Cerebellum (tissue), 4 donors: ENCODE measurements at places on chromosomes 13 and 19.
A peak's percentile ranks its signal among the peaks of the same experiment; 100 is the strongest.

DNA sequence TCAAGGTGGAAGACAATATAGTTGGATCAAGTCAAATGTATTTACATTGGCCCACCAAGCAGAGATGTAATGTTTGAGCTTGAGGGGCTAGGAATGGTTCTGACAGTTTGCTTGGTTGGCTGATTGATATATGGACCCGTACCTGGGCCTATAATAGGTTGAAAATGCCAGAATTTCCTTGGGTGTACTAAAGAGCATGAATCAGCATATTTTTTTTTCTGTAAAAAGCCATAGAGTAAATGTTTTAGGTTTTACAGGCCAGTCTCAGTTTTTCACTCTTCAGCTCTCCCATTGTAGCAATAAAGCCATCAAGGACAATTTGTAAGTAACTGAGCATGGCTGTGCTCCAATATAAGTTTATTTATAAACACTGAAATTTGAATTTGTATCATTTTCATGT is 26.9 kb downstream of the FXYD5 start:
- DNase-seq = no peak

- no peak for DNase-seq
These were observed 114.0 kb upstream of the KL start for GRCh38 chr13:32902029-32902780.

- no peak for DNase-seq
These were observed 5.0 kb upstream of the EML2 start for GRCh38 chr19:45643927-45644771.

DNA sequence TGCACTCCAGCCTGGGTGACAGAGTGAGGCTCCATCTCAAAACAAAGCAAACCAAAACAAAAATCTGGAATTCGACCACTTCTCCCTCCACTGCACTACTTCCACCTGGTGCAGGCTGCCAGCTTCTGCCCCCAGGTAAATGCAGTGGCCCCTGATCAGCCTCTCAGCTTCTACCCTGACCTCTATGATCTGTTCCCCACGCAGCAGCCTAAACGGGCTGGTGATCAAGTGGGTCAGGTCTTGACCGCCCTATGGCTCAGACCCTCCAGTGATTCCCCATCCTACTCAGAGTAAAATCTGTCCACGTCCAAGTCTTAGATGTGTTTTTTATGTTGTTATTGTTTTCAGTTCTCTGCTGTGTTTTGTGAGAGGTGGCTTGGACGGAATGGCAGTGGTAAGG is 163.9 kb downstream of the KCTD15 start:
- DNase-seq = no peak

- no peak for DNase-seq
These were observed 71.7 kb upstream of the CSNK1A1L start for GRCh38 chr13:37177125-37177524.

- peak; percentile 68 for DNase-seq
These were observed 16.4 kb downstream of the SULT2B1 start for GRCh38 chr19:48568345-48568886.

GRCh38 chr19:10473192-10473591 is 30.0 kb downstream of the KEAP1 start:
- no peak for DNase-seq

- no peak for DNase-seq
These were observed 109.8 kb downstream of the KL start for GRCh38 chr13:33125821-33126570.

- no peak for DNase-seq
These were observed 750 bp upstream of the GPR108 start for GRCh38 chr19:6737873-6738786.

- no peak for DNase-seq
These were observed 3.4 kb upstream of the POMP start for GRCh38 chr13:28655561-28655960.

DNA sequence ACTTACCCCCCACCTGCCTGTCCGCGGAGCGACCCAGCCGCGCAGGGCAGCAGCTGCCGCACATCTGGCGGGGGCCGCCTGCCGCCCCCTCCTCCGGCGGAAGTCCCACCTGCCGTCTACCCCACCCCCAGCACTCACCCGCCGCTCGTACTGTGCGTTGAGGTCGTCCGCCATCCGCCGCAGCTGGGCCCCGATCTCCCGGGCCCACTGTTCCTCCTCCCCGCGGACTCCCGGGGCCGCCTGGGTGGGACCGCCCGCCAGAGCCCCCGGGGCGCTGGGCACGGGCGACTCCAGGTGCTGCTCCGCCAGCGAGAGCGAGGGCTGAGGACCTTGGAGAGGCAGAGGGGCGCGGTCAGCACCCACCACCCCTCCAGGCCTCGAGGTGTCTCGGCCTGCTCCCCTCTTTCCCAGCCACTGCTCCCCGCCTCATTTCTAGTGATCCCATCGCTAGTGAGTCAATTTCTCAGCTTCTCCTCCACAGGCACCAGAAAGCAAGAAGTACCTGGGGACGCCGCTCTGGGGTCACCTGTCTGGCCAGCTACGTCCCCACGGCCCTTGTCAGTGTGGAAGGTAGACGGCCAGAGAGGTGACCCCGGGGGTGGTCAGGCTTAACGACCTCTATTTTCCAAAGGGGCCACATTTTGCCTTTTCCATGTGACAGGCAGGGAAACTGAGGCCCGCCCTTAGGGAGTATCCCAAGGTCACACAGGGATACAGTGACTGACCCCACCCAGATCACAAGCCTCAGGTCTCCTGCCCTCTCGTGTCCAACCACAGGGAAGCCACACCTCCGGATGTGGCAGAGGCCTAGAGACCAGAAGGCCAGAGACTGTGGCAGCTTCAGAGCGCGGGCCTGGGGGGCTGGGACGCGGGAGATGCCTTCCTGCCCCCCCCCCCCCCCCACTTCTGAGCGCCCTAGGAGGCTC is 4.3 kb downstream of the BBC3 start:
- peak; percentile 52 for DNase-seq

GRCh38 chr13:86684402-86684801 is 885.2 kb upstream of the SLITRK6 start:
- DNase-seq = no peak

DNA sequence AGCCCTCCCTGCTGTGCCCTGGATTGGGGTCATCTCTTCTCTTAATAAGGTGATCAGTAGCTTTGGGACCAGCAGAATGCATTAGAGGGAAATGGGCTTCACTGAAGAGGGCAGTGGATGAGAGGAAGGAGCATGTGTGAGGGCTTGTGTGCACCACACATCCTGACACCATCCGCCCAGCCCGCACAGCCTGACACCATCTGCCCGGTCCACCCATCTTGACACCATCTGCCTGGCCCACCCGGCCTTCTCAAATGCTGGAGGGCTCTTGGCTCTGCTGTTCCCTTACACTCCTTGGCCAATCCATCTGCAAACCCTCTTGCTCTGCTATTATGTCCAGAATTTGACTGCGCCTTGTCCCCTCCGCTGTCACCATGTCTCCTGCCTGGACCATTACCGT is 41.8 kb downstream of the BICRA start:
- DNase-seq = peak; percentile 72

DNA sequence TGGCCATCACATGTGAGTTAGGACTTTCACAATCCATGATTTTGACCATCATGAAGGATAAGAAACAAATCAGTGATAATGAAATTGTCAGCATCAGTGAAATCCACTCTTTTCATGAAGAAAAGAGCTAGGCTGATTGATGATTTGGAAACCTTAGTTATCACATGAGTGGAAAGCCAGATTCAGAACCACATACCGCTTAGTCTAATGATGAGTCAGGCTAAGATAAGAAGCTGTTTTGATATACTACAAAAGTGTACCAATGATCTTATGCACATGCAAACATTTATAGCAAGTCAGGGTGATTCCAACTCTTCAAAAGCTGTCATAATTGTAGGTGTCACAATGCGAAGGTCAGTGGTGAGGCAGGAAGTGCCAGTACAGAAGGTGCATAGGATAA is 519.3 kb downstream of the GPC6 start:
- no peak for DNase-seq

DNA sequence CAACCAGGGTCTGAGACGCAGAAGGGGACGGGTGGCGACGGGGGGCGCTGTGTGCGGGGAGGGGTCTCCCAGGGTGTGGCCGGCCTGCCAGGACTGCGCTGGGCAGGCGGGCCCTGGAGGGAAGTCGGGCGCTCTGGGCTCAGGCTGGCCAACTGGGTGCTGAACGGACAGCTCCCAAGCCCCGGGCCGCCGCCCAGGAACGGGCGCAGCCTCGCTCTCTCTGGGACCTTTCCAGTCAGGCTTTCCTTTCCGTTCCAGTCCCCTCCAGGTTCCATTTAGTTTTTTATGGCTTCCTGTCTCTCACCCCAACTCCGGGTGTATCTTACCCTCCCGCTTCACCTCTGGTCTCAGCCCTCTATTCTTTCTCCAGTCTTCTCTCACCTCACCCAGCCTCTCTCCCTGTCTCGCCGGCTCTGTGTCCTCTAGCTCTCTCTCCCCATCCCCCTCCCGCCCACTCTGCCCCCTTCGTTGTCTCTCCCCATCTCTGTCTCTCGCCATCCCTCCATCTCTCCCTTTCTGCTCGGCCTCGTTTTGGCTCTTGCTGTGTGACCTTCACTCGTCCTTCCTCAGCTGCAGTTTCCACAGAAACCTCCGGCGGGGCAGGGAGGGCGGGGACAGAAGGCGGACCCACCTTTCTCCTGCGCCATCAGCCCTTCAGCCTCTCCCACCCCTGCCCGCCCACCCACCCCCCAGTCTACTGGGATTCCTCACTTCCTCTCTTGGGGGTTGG is 3.3 kb upstream of the ATP1A3 start:
- DNase-seq = peak; percentile 30

DNA sequence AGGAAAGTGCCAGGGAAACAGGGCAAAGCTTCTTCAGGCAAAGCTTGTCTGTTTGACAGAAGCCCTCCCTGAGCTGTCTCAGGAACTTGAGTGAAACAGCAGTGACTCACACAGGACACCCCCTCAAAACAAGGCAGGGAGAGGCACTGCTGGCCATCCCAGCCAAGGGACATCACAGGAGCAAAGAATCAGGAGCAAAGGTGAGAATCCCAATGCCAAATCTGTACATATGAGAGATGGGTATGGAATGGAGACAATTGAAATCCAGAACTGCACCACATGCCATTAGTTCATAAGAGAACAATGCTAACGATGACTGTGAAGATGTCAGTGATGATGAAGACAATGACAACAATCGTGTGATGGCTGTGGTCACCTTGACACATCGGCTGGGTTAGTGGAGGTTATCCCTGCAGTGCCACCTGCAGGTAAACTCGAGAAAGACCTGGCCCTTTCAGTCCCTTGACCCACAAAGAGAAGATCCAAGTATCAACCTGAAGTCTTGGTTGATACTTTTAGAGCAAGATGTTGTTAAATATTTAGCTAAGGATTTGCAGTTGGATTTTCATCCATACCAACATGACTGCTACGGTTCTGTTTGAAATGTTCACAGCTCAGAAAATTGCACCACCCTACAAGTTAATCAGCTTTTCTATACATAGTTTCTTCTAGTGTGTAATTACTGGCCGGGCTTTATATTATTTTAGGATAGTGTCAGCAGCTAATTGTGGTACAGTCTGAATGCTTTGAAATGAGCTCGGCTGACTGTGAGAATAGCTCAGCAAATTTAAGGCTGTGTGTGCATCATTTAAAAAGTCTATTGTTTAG is 42.0 kb upstream of the IPO5 start:
- no peak for DNase-seq

DNA sequence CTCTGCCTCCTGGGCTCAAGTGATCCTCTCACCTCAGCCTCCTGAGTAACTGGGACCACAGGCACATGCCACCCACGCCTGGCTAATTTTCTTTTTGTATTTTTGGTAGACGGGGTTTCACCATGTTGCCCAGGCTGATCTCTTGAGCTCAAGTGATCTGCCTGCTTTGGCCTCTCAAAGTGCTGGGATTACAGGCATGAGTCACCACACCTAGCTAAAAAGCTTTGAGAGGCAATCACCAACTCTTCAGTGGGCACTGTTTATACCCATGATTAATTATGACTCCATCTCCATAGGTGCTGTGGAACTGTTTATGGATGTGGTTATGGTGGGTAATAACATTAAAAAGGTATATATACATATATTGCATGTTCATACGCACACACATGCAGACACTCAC is 7.5 kb upstream of the RBM26 start:
- DNase-seq = no peak

- DNase-seq = no peak
These were observed 223.6 kb downstream of the TM9SF2 start for GRCh38 chr13:99724633-99725517.

DNA sequence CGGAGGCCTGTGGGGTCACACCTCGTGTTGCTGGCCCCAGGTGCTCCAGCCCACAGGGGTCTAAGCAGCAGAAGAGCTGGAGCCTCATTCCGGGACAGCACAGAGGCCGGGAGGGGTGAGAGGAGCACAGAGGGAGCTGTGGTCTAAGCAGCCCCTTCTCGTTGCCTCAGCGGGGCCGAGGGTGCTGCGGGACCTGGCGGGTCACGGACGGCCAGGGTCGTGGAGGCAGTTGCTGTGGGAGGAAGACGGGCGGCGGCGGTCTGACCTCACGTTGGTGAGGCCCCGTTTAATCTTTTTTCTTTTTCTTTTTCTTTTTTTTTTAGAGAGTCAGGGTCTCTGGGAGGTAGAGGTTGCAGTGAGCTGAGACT is 21.7 kb downstream of the PIAS4 start:
- no peak for DNase-seq

- no peak for DNase-seq
These were observed 17.4 kb downstream of the WDR62 start for GRCh38 chr19:36072081-36072480.

- no peak for DNase-seq
These were observed 368.2 kb downstream of the COG6 start for GRCh38 chr13:40023595-40024203.

GRCh38 chr19:18674616-18675015 is 8.9 kb upstream of the CRTC1 start:
- DNase-seq = peak; percentile 69

DNA sequence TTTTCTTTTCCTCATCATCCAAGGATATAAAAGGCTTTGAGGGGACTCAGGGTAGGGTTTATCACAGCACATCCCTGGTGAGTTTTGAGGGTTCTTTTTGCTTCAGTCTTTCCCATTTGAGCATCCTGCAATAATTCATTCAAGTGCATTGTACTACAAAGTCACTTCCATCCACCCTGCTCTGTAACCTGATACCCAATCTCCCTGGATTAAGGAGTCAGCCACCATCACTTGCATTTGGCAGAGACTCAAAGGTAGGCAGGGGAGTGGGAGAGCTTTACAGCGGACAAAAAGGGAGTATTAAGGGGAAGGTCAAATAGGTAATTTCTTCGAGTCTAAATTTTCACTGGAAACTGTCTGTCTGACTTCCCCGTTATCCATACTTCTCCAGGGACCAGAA is 216.1 kb upstream of the TMTC4 start:
- no peak for DNase-seq
